ENCODE measurements at places on chromosomes 2 and 18. TPM values are rescaled to one million over a fixed set of nuclear protein-coding genes. Genes with fewer than 3 reads are reported as not detected.

GRCh38 chr2:195602687-195603086 is 54.3 kb upstream of the SLC39A10 start:
- no peak overlapping the region for H3K4me3 ChIP-seq
- H3K4me1 ChIP-seq = no peaks in the 10 kb centered on the region
- DNase-seq = no peak
- no peak overlapping the region for H3K27ac ChIP-seq
- H3K27me3 ChIP-seq = no peaks in the 10 kb centered on the region
- no peaks in the 10 kb centered on the region for H3K36me3 ChIP-seq

- no peaks in the 10 kb centered on the region for H3K36me3 ChIP-seq
- no peak for DNase-seq
- H3K4me3 ChIP-seq = no peak overlapping the region
These were observed 250.4 kb upstream of the STON1 start for GRCh38 chr2:48279344-48280090.

- H3K27ac ChIP-seq = no peak overlapping the region
- peaks cover 21% of the 10 kb centered on the region for H3K27me3 ChIP-seq
- H3K4me3 ChIP-seq = no peak overlapping the region
- no peak for DNase-seq
- H3K4me1 ChIP-seq = no peaks in the 10 kb centered on the region
These were observed 120.8 kb upstream of the CAB39 start for GRCh38 chr2:230591850-230592249.

The DSG4 gene
- not detected for total RNA-seq

The TRIM43 gene
- total RNA-seq = not detected

The GLI2 gene
- not detected for total RNA-seq

The SLC4A5 gene
- total RNA-seq = not detected

Data from HepG2 (cell line).